Posterior cingulate gyrus (tissue), 11 donors: ENCODE measurements at places on chromosomes 6 and 20.

DNA sequence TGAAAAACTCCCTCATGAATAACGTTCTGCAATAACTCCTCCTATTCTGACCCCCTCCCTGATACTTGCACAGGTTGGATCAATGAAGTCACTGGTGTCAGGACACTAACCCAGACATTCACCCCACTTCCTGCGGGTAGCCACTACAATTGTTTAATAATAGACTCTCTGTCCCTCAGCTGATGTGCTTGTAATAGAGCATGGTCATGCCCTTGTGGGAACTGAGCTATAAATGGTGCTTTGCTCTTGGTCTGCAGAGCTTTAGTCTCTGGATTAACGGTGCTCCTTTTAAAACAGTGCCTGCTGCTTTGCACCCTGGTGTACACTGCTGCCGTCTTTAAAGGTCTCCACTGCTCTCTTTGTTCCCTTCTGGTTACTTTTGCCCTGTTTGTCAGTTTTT lies 127.3 kb downstream of the BACH2 start:
- DNase-seq, result no peak

DNA sequence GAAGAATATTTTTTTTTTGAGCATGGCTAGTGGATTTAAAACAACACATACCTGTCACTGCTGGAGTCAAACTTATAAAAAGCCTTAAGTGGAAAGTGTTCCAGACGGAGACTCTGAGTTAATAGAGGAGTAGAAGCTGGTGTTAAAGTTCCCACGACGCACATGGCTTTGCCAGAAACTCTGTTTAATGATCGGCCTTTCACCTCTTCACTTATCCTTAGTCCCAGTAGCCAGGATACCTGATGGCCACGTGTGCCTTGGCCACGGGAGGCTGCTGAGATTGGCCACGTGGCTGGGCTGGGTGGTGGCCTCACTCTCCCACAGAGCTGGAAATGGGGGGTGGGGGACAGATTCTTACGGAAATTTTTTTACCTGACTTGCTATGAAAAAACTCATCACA lies 333.1 kb downstream of the ZFAND3 start:
- DNase-seq, result no peak

- no peak for DNase-seq
These were observed 27.6 kb downstream of the TIAM2 start for GRCh38 chr6:155022721-155023120.

DNA sequence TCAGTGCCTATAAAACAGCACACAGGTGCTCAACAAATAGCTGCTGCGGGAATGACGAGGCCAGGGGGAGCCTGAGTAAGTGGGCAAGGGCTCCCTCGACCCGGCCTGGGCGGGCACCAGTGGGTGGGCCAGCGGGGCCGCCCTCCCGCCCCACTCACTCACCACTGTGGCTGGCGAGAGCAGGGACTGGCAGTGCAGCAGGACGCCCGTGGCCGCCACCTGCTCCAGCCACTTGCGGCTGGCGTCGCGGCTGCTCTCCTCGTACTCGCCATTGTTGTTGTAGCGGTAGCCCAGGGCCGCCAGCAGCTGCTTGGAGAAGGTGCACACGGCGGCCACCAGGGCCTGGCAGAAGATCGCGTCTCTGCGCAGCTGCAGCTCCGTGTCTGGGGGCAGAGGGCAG lies 191.5 kb downstream of the PREX1 start:
- no peak for DNase-seq

- no peak for DNase-seq
These were observed 1136.0 kb downstream of the HACE1 start for GRCh38 chr6:103723438-103724322.

- no peak for DNase-seq
These were observed 110.7 kb downstream of the ZDHHC14 start for GRCh38 chr6:157491571-157492232.

DNA sequence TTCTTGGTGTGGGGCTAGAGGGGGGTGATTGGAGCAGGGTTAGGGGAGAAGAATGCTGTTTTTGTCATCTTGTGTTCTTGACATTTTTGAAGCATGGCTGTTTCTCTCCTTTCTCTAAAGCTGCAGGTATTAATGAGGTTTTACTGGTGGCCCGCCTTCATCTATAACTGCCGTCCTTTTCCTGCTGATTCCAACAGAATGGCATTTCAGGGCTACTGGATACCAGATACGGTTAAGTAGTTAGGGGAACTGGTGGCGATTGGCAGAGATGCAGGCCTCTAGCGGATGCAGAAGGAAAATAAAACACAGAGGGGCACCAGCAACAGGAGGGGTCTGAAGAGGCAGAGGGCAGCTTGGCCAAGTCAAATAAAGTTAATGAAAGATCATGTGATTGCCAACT lies 89.7 kb upstream of the EEF1E1 start:
- DNase-seq, result no peak

DNA sequence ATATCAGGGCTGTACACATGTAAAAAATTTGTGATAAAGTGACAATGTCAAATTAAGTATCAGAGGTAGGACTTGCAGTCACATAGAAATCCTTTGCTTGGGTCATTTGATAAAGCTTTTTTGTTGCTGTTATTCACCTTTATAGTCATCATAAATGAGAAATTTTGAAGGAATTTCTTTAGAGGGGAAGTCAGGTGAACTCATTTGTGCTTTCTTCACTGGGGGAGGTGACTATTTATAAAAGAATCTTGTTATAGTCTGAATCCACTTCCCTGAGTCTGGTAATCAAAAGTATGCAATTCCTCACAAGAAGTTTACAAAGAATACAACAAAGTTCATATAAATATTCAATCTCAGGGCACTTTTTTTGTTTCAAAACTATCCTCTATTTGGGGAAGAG lies 47.7 kb downstream of the FRK start:
- no peak for DNase-seq

DNA sequence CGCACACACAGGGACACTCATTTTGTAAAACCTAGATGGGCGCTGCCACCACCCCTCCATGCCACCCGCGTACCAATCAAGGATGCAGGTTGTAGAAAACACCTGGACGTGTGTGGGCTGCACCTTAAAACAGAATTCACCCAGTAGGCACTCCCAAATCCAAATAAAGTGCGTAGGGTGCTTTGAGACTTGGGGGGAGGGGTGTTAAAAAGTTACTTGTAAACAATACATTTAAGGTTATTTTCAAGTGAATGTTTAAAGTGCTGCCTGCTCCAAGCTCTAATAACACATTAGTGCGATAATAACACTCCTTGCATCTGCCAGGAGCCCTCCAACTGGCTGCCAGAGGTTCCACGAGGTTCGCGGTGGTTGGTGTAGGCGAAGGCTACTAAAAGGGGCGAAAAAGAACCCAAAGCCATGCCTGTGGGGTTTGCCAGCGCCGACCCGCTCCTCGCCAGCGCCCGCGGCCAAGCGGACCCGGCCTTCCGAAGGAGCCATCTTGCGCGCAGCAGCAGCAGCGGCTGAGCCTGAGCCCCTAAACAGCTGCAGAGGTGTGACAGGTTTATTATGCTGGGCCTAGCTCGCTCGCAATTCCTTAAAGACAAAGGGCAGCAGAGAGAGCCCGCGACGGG lies 11.5 kb downstream of the FOXC1 start:
- no peak for DNase-seq

GRCh38 chr6:2760882-2761842 lies 4.0 kb upstream of the WRNIP1 start:
- no peak for DNase-seq

GRCh38 chr6:127160484-127160883 lies 42.0 kb downstream of the RSPO3 start:
- no peak for DNase-seq
